Activated naive CD4-positive, alpha-beta T cell treated with anti-CD3 and anti-CD28 coated beads for 36 hours (primary cell): ENCODE measurements at places on chromosomes 2 and 18. TPM values are rescaled to one million over a fixed set of nuclear protein-coding genes. Genes with fewer than 3 reads are reported as not detected.

DNA sequence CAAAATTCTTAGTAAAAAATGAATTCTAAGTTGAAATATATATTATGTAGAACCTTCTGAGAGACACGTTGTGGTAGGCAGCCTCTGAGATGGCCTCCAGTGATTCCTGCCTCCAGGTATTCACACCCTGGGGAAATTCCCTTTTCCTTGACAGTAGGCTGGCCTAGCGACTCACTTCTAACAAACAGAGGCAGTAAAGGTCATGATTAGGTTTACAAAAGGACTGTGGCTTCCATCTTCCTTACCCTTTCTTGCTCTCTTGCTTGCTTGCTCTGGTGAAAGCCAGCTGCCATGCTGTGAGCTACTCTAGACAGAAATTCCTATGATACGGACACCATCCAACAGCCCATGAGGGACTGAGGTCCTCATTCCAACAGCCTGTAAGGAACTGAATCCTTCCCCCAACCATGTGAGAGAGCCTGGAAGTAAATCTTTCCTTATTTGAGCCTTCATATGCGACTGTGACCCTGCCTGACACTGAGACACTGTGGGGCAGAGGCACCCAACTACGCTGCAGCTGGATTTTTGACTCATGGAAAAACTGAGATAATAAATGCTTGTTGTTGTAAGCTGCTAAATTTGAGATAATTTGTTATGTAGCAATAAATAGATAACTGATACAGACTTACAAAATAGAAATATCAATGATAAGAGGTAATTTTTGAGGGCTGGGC is 32.7 kb upstream of the SERTAD2 start:
- no peak overlapping the region for H3K4me3 ChIP-seq
- H3K36me3 ChIP-seq = no peaks in the 10 kb centered on the region
- no peak overlapping the region for H3K27ac ChIP-seq
- H3K27me3 ChIP-seq = no peaks in the 10 kb centered on the region
- no peak for DNase-seq
- H3K4me1 ChIP-seq = peaks cover 18% of the 10 kb centered on the region

DNA sequence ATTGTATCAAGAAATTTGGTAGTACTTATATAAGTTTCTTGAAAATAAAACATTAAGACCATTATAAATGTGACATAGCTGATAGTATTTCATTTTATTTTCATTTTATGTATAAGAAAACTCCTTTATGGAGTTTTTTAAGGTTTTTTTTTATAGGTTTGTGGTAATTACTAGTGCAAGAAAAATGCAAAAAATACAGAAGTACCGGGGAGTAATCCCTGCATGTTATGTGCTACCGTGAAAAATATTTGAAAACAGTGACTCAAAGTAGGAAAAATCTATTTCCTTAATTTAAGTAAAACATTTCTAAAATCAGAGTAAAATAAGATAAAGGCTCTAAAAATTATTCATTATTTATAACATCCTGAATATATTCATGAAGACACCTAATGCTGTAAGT is 21.6 kb downstream of the ZSWIM2 start:
- no peaks in the 10 kb centered on the region for H3K27me3 ChIP-seq
- DNase-seq = no peak
- no peaks in the 10 kb centered on the region for H3K36me3 ChIP-seq
- H3K27ac ChIP-seq = no peak overlapping the region
- H3K4me1 ChIP-seq = no peaks in the 10 kb centered on the region

- peaks cover 9% of the 10 kb centered on the region for H3K27me3 ChIP-seq
- DNase-seq = no peak
- no peaks in the 10 kb centered on the region for H3K36me3 ChIP-seq
- no peaks in the 10 kb centered on the region for H3K4me1 ChIP-seq
- H3K4me3 ChIP-seq = no peak overlapping the region
- no peak overlapping the region for H3K27ac ChIP-seq
Observed at GRCh38 chr2:65661980-65662653, 229.7 kb upstream of the SPRED2 start.

- no peak for DNase-seq
- H3K36me3 ChIP-seq = peaks cover 1% of the 10 kb centered on the region
- H3K4me1 ChIP-seq = no peaks in the 10 kb centered on the region
Observed at GRCh38 chr2:166627893-166628292, 133.8 kb upstream of the SCN7A start.

The LRRTM1 gene
- not detected for total RNA-seq
